Naive B cell (primary cell): ENCODE measurements at places on chromosomes 5 and 9. TPM values are rescaled to one million over a fixed set of nuclear protein-coding genes. Genes with fewer than 3 reads are reported as not detected.

SHOC1 gene
- not detected for polyA plus RNA-seq

LCN9 gene
- polyA plus RNA-seq = not detected

PCDHAC1 gene
- polyA plus RNA-seq = not detected

CCDC192 gene
- not detected for polyA plus RNA-seq

SEMA4D gene
- 23.7 TPM for polyA plus RNA-seq

ZNF462 gene
- not detected for polyA plus RNA-seq

NIPAL4 gene
- 14.8 TPM for polyA plus RNA-seq

CDC20B gene
- not detected for polyA plus RNA-seq

ZNF658 gene
- 2.2 TPM for polyA plus RNA-seq

GARIN3 gene
- not detected for polyA plus RNA-seq

SETX gene
- polyA plus RNA-seq = 49.3 TPM

DNA sequence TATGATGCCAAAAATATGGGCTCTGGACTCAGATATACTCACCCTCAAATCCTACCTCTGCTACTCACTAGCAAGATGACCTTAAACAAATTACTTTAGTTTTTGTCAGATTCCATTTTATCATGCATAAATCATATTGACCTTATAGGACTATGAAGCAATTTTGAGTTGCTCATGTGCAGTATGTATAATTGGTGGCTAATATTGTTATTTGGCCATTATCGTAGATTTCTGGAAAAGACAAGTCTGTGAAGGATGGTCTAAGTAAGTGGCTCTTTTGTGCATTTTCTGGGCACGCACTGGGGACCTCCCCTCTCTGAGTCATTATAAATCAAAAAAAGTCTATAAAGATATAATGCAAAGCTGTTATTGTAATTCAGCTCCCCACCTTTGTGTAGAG lies 393.0 kb downstream of the FGF10 start:
- DNase-seq = no peak

DNA sequence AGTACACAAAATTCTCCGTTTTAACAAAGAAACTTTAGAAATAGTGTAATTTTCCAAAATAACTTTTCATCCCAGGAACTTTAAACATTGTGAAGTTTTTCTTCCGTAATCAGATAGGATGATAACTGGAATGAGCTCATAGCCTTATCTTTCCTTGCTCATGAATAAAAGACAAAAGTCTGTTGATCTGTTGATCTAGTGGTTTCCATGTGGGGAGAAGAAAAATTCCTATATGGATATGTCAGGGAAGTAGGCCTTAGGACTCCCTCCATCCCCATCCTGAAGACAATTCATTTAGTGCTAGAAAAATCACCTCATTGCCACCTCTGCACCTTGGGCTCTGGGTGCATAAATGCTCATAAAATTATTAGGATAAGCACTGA lies 266.6 kb downstream of the SMARCA2 start:
- no peak for DNase-seq

DNA sequence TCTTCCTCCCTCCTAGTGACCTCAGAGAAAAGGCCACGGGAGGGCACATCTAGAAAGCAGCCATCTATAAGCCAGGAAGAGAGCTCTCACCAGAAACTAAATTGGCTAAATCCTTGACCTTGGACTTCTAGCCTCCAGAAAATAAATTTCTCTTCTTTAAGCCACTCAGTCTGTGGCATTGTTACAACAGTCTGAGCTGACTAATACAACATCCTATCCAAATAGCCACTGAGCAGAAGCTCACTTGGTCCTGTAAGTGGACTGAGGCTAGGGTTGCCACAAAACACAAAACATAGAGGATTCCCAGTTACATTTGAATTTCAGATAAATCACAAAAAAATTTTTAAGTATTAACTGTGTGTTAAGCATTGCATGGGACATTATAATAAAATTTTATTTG lies 383.4 kb downstream of the MLLT3 start:
- no peak for DNase-seq
